ENCODE measurements at places on chromosomes 13 and 19. TPM values are rescaled to one million over a fixed set of nuclear protein-coding genes. Genes with fewer than 3 reads are reported as not detected.

LIM2 gene
- total RNA-seq = not detected

DNA sequence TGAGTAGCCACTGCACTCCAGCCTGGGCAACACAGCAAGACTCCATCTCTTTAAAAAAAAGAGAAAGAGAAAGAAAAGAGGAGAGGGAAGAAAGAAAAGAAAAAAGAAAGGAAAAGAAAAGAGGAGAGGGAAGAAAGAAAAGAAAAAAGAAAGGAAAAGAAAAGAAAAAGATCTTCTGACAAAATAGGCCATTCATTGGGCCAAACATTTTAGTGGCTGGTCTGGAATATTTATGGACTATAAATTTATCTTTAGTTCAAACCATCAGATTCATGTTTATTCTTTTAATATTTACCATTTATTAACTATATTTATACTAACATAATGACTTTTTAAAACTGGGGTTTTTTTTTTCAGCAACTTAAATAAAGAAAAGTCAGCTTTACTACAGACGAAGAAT lies 85.6 kb upstream of the KLF5 start:
- no peak for DNase-seq

ATP8B3 gene
- 2.3 TPM for total RNA-seq

CYSLTR2 gene
- total RNA-seq = 1.4 TPM

DNA sequence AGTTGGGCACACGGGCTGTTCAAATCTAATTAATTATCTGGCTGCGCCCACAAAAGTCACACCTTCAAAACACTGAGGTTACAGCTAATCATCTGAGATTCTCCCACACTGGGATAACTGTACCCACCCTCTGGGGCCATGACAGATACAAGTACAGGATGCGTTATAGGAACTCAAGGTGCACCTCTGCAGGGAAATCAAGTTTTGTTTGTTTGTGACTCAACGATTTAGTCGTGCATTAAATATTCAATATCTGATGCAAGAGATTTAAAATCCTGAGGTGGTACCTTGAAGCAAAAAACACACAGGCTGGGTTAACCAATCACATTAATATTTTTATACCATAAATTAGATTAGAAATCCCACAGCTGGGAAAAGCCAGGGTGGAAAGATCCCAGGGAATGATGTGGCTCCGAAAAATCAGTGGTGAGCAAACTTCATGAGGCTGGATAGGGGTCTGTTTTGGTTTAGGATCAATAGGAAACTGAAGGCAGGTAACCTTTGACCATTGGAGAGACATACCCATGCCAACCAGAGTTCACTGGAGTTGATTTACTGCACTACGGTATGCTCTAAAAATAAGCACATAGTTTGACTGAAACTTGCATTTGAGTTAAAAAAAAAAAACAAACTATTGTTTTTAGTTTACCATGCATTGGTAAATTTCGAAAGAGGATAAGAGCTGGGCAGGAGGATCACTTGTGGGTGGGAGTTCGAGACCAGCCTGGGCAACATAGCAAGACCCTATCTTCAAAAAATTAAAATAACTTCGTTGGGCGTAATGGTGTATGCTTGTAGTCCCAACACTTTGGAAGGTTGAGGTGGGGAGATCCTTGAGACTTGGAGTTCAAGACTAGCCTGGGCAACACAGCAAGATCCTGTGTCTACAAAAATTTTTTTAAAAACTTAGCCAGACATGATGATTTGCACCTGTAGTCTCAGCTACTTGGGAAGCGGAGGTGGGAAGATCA lies 23.9 kb upstream of the CEBPG start:
- DNase-seq = no peak

DNA sequence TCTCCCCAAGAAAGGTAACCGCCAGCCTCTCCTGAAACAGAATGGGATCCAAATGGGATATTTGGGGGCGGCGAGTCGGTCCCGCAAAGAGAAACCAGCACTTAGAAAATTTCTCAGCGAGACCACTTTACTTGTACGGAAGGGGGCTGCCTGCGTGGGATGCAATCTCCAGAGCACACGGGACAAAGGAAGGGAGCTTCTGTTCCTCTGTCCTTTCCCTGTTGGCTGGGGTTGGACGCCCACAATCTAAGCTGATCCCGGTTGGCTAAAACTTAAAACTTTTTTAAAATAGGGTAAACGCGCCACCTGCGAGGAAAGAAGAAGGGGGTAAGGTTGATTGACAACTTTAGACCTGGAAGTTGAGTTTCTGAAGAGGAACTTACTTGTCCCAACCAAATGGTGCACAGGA lies 826 bp upstream of the BSG start:
- no peak for DNase-seq

CPT1C gene
- total RNA-seq = 5.9 TPM

DNA sequence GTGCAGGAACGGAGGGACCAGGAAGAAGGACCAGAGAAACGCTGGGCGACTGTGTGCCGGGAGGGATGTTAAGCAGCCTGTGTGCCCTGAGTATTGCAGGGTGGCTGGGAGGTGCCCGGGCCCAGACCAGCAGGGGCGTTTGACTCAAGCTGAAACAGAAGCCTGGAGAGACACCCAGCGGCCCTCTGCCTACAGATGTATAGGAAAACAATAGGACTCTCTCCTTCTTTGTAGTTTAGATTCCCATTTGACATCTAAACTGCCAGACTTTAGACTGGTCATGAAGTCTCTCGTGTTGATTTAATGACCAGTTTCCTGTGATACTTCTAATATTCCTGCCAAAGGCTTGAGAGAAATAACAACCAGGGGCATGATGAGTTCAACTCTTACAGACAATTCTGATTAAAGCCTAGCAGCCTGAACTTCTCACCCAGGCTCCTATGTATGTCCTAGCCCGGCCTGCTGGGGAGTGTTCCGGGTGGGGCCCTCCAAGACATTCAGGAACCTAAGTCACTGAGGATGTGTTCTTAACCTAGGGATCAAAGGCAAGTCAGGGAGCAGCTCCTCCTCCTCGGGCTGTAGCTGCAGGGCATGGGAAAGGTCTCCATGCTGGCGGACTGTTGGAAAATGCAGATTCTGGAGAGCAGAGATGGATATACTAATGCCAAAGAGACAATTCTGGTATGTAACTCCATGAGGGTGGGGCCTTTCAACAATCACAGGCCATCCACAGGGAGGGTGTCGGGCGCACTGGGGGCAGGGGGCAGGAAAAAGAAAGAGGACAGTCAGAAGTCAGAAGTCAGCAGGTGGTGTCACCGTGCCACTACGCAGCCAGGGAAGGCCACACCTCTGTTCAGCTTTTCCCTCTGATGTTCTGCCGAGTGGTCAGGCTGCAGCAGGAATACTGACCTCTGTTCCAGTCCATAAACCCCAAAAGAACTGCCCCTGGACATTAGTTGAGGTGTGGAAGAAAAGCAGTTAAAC lies 131.8 kb downstream of the STARD13 start:
- DNase-seq = no peak

LRRC8E gene
- 0.09 TPM for total RNA-seq

CKAP2 gene
- total RNA-seq = 9.5 TPM

PROZ gene
- not detected for total RNA-seq

DNA sequence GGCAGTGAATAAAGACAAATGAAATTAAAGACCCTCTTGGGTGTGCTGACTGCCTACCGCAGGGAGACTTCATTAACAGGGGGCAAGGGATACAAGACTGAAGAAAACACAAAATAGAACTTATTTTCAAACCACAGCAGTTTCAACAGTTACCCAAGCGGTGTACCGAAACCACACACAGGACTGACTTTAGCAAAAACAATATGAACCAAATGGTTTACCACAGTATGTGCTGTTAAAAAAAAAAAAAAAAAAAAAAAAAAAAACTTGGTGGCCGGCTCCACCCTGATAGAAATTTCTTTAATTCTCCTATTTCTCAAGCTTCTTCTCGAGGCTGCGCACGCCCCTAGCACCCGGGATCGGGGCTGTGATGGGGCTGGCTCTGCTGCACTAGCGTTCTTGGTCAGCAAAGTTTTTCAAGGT lies 42.6 kb downstream of the KLF2 start:
- no peak for DNase-seq

DNA sequence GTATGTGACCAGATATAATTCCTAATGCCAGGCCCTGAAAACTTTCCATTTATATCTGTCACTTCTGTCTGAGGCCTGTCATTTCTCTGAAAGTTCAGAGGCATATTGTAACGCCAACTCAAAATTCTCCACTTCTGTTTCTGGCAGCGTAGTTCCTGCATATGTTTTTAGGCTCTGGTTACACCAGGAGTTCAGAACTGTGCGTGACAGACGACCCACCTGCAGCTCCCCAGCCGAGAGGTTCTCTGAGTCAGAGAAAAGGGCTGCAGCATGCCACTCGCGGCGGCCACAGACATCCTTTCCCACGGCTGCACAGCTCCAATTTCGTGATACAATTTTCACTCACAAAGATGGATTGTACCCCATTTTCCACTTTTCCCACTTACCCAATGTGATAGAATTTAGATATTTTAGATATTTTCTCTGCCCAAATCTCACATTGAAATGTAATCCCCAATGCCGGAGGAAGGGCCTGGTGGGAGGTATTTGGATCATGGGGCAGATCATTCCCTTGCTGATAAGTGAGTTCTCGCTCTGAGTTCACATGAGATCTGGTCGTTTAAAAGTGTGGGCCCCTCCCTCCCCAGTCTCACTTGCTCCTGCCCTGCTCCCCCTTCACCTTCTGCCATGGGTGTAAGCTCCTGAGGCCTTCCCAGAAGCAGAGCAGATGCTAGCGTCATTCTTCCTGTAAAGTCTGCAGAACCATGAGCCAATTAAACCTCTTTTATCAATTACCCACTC lies 308.1 kb downstream of the LIG4 start:
- no peak for DNase-seq

TMEM221 gene
- total RNA-seq = 0.36 TPM

- DNase-seq = peak; percentile 77
These were observed 128.8 kb downstream of the STK24 start for GRCh38 chr13:98447881-98448641.

GRCh38 chr13:29594710-29595379 lies 643 bp downstream of the SLC7A1 start:
- DNase-seq = peak; percentile 80

DNA sequence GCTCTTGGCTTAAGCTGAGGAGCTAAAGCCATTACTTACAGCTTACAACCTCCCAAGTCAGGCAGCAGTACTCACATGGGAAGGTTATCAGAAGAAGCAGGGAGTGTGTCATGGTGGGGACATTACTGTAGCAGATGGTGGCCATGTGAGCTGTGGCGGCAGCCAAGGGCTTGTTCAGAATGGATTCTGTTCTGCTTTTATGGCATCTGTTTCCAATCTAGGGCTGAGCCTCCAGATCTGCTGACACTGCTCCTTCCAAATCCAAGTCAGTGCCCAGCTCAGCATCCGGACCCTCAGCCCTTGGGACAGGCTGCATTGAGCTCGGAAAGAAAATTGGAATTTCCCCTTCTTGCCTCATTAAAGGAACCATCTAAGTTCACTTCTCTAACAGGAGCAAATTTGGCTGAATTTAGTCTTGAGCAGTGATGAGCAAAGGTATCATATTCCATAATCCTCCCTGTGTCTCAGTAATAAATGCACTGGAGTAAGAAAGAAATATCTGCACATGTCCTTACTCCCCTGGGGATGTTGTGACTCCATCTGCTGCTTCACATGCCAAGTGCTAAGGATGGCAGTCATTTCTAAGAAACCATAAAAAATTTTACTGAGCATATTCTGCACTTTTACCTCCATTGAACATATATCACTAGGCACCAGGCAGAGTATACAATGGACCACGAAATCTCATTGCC lies 73.9 kb downstream of the KCTD12 start:
- peak; percentile 77 for DNase-seq

- no peak for DNase-seq
These were observed 246.9 kb upstream of the PRR20A start for GRCh38 chr13:56893843-56894242.

- no peak for DNase-seq
These were observed 2411.1 kb downstream of the PCDH9 start for GRCh38 chr13:64819081-64819480.

DNA sequence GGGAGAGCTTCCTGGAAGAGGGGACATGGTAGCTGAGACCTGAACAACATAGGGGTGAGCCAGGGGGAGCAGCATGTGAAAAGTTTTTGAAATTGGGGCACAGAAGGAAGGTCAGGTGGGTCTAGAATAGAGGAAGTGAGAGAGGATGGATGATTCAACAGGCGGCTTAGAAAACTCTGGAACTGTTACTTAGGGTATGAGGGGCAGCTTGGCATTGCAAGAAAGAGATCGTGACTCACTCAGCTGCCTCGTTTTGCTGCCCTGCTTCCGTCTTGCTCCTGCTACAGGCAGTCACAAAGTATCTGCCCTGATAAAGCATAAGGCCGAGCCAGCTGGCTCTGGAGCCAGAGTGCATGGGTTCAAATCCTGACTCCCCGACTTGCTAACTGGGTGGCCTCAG lies 1.3 kb upstream of the CEACAM20 start:
- no peak for DNase-seq

DNA sequence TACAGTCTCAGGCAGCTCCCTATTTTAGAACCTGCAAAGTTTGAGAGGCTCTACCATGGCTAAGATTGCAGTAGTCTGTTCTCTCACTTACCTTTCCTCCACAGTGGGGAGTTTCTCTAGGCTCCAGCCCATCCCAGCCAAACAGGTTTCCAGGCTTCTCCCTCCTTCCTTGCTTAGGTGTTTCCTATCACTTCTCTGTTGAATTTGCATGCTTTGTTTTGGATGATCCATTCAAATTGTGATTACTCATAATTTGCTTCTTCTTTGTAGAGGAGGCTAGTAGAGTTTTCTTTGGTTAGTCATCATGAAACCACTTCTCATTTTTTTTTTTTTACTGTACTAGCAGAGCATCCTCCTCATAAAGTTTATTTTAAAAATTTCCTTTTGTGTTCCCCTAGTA lies 1242.2 kb upstream of the MIR17HG start:
- DNase-seq = no peak

DNA sequence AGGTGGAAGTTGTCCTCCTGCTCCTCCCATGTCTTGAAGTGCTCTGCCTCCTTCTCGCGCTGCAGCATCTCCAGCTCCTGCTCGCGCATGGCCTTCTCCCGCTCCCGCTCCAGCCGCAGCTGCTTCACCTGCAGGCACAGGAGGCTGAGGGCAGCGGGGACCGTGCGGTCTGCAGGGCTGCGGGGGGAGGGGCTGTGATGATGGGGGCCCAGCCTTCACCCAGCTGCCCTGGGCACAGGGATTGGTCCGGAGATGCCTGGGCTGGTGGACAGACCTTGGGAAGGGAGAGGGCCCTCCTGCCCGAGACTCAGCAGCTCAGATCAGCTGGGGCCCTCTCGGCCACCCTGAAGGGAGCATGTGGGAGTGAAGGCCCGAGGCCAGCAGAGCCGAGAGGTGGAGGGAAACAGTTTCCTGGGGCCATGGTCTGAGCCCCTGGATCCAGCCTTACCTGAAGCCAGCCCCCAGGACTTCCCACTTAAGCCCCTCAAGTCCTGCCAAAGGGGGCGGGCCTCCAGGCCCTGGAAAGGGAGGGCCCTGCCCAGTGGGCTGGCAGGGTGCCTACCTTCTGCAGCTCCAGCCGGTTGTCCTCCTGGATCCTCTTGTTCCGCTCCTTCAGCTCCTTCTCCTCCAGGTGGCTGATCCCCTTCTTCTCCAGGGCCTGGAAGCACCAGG lies 6.3 kb downstream of the CACTIN start:
- no peak for DNase-seq

ZFP82 gene
- 10.7 TPM for total RNA-seq

BORA gene
- 2.4 TPM for total RNA-seq

DNA sequence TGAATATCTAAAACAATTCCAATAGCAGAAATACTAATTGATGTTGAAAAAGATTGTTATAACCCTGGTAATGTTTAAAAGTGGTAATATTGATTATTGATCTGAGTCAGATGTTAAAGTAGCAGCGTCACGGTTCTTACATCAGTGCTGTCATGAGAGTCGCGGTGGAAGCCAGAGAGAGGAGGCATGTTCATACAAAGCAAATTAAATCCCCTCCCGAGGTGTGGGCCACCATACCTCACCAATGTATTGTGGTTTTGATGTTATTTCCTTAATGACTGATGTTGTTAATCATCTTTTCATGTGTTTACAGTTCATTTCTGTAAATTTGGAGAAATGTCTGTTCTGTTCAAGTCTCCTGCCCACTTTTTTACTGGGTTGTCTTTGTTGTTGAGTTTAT lies 11.2 kb downstream of the ZNF317 start:
- no peak for DNase-seq

Data from sciatic nerve (tissue), 2 donors.